ENCODE measurements at places on chromosomes 13 and 19.

GRCh38 chr13:26529441-26529840, 28.0 kb upstream of the WASF3 start:
- DNase-seq: no peak

- DNase-seq: peak; percentile 10
Measured at GRCh38 chr19:37218592-37218935, 550 bp downstream of the ZNF383 start.

DNA sequence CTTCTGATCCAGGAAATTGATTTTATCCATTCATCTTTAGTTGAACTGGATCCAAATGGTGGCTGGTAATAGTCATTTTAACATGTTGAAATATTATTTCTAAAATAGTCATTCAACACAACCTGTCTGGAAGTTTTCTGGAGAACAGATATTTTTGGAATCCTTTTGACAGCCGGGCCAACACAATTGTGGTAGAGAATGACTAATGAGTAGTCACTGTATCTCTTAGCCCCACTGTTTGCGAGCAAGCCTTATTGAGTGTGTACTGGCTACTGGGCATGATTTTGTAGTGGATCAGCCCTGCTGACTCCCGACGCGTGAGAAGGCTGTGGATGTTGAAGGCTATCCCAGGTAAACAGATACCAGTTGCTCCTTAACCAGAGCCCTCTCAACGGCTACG, 383.4 kb downstream of the ZNF536 start:
- DNase-seq: no peak

- no peak for DNase-seq
Measured at GRCh38 chr19:39083983-39084731, at the start of gene ACP7. Gene ACP7 (plus strand): TSS chr19:39084368. CDS start chr19:39085270, 902 bp downstream.

DNA sequence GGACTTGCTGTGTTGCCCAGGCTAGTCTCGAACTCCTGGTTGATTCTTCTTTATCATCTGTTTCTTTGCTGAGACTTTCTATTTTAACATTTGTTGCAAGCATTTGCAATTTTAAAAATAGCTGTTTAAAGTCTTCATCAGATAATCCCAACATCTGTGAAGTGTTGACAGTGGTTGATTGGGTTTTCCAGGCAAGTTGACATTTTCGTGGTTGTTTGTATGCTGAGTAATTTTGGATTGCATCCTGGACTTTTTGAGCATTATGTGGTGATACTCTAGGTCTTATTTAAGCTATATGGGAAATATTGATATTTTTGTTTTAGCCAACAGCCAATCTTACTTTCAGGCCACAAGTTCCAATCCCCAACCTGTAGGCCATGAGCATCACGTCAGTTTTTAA, 25.1 kb downstream of the AP1M1 start:
- no peak for DNase-seq

DNA sequence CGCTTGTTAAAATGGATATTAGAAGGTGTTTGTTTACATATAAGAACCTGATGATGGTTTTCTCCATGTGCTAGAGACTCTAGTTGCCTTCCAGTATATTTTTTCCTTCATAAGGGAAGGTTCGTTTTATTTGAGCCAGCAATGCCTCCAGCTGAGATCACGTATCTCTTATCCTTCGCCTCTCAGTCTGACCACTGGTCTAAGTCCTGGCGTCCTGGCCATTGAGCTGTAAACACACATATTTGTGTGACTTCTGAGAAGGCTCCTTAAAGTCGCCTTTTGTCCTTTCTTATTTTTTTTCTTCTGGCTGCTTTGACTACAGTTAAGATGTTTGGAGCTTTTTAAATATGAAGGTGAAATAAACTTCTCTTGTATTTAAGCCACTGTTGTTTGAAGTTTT, 23.7 kb upstream of the GPR183 start:
- DNase-seq: no peak

- peak; percentile 49 for DNase-seq
Measured at GRCh38 chr19:8642561-8642960, 12.1 kb downstream of the NFILZ start.

DNA sequence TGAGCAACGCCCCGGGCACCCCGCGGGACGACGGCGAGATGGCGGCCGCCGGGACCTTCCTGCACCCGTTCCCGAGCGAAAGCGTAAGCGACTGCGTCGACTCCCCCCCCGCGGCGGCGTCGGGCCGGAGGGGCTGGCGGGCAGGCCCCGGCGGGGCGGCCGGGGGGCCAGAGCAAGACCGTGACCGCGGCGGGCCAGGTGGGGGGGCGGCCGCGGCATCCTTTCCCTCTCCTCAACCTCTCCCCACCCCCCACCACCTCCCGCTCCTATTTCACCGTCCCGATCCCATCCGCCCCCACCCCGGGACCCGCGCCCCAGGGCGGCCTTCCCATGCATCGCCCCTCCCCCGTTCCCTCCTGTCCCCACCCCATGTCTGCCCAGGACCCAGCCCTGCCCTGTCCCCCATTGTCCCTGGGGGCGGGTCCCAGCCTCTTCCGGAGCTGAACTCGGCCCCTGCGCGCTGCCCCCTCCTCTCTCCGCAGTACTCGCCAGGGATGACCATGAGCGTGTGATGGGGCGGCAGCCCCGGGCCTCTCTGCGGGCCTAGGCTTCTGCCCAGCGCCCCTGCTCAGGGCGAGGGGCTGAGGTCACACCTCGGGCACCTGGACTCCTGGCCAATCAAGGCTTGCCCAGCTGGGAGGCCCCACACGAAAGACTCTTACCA, 4.1 kb downstream of the ISYNA1 start:
- DNase-seq: no peak

GRCh38 chr13:105170438-105170837, 1365.0 kb downstream of the EFNB2 start:
- DNase-seq: no peak

DNA sequence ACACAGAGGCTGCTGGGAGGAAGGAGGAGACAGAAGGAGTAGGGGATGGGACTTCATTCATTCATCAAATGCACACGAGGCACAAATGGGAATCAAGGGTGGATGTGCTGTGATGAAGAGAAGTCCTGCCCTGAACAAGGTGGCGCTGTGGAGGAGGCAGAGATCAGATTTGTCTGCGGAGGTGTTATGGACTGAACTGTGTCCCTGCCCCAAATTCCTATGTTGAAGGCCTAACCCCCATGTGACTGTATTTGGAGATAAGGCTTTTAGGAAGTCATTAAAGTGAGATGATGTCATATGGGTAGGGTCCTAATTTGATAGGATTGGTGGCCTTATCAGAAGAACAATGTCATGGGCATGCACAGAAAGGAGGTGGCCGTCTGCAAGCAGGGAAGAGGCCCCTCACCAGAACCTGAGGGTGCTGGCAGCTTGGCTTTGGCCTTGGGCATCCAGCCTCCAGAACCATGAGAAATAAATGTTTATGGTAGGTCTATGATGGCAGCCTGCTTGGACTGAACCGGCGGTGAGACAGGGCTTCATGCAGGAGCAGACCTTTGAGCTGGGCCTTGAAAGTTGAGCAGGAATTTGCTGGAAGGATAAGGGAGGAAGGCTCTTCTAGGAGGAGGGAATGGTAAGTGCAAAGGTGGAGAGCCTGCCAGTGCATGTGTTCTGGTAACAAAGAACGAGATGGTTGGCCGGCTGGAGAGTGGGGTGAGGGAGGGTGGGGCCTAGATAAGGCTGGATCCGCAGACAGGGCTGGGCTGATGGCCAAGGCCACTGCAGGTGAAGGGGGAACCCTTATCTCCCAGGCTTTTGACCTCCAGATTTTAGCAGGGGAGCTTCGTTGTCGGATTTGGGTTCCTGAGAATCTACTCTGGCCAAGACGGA, 2.7 kb upstream of the CEBPA start:
- DNase-seq: no peak

- DNase-seq: no peak
Measured at GRCh38 chr19:36488118-36488845, 1.1 kb downstream of the ZNF566 start.

- DNase-seq: no peak
Measured at GRCh38 chr19:8036434-8037099, 16.0 kb upstream of the CCL25 start.

GRCh38 chr13:65505941-65506340, 1724.2 kb downstream of the PCDH9 start:
- DNase-seq: no peak

- no peak for DNase-seq
Measured at GRCh38 chr19:51226067-51226466, 1.2 kb downstream of the CD33 start.

DNA sequence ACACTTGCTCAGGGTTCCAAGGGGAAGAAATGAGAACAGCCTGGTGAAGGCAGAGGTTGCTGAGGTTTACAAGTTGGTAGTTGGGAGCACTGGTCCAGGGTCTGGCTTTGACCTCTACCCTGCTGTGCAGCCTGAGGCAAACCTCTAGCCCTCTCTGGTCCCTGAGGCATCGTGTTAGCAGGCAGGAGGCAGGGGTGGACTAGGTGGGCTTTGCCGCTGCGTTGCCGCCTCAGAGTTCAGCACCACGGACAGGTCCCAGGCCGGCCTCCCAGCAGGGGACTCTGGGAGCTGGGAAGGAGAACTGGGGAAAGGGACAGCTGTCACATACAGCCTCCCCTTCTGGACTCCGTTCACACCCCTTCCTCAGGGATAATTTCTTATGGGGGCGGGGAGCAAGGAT, 3.1 kb downstream of the NCAN start:
- no peak for DNase-seq

- DNase-seq: no peak
Measured at GRCh38 chr13:78323848-78324247, 279.5 kb downstream of the POU4F1 start.

DNA sequence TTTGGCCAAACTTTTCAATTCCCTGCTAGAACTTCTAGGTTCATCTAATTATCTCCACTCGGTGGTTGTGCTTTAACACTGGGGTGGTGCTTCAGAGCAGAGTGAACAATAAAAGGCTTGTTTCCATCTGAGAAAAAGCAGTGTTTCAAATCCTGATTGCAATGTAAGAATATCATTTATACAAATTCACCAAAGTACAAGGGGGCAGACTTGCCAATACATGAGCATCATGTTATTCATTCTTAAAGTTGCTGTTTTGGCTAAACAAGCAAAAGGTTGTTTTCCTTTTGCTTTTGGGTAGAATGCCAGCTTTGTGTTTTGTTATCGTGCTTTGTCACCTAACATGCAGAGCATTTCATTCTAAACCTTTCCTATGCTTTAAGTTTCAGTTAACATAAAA, 78.5 kb upstream of the UBAC2 start:
- DNase-seq: no peak

GRCh38 chr19:47032171-47032811, 12.7 kb downstream of the NPAS1 start:
- no peak for DNase-seq

DNA sequence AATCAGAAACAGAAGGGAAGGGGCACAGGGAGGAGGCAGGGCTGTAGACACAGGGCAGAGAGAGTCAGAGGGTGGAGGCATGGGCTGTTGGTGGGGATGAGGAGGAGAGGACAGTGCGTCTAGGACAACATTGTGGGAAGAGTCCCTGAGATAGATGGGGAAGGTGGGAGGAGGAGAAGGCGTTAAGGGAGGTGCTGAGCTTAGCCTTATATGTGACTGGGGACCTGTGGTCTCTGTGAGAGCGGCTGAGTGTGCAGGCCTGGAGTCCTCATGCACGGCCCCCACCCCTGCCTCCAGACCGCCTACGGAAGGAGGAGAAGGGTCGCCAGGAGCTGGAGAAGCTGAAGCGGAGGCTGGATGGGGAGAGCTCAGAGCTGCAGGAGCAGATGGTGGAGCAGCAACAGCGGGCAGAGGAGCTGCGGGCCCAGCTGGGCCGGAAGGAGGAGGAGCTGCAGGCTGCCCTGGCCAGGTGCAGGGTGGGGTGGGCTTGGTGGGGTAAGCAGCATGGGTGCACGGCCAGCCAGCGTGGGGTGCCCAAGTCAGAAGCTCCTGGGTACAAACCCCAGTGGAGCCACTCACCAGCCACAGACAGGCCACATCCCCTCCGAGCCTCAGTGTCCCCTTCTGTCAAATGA, 56.8 kb downstream of the KCNC3 start:
- DNase-seq: no peak

- no peak for DNase-seq
Measured at GRCh38 chr19:1918975-1919374, 13.8 kb downstream of the ADAT3 start.

DNA sequence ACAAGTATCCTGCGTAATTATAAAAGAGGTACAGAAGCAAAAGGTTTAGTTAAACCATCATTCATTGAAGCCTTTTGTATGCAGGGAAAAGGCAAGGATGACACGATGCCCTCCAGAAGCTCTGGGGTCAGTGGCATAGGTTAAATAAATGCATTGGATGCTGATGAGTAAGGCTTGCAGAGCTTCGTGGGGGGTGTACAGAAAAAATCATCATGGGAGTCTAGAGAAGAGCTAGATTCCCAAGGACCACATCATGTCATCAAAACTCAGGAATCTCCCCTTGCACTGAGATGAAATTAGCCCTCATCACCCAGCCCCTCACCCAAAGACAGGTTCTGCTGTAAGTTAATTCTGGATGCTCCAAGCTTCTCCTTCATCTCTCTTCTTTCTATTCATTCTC, 8.3 kb downstream of the FPR1 start:
- DNase-seq: no peak

DNA sequence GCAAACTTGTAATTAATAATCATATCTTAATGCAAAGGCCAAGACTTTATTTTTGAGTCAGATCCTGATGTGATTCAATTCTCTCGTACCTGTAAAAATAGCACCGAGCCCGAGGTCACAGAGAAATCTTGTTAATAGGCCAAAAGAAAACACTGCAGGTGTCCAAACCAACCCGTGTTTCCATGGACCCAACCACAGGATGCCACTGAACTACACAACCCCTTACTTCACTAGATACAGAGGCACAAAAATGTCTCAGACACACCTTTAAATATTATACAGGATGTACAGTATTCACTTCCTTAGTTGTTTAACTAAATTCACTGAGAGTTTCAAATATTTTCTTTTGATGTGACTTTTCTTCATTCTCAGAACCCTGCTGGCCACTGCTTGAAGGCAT, 530.9 kb downstream of the MYO16 start:
- DNase-seq: no peak

- peak; percentile 43 for DNase-seq
Measured at GRCh38 chr19:2488942-2489731, 13.2 kb downstream of the GADD45B start.

- DNase-seq: no peak
Measured at GRCh38 chr13:98761986-98762616, 9.6 kb upstream of the SLC15A1 start.

- DNase-seq: no peak
Measured at GRCh38 chr13:32105653-32106313, 74.2 kb downstream of the FRY start.

DNA sequence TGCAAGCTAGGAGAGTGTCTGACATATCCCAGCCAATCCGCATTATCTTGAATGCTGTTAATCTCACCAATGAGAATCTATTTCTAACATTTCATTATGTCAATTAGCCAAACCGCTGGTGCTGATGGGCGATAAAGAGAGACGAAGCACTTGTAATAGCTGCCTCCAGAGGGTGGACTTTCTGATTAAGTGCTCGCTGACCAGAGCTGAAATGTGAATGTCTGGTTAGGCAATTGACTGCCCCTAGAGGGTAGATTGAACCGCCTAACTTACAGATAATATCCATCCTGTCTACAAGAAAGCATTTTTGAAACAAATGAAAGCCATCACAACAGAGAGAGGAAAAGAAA, 552 bp upstream of the GRWD1 start:
- DNase-seq: peak; percentile 68

- DNase-seq: no peak
Measured at GRCh38 chr13:68254151-68254550, 1024.0 kb upstream of the PCDH9 start.
